ENCODE measurements at places on chromosomes 6 and 20. TPM values are rescaled to one million over a fixed set of nuclear protein-coding genes. Genes with fewer than 3 reads are reported as not detected.

GRCh38 chr20:58909585-58909984 lies 57.1 kb downstream of the GNAS start:
- H3K4me1 ChIP-seq: peaks cover 62% of the 10 kb centered on the region
- H3K27ac ChIP-seq: no peak overlapping the region
- no peak for DNase-seq
- H3K36me3 ChIP-seq: peaks cover 77% of the 10 kb centered on the region

DNA sequence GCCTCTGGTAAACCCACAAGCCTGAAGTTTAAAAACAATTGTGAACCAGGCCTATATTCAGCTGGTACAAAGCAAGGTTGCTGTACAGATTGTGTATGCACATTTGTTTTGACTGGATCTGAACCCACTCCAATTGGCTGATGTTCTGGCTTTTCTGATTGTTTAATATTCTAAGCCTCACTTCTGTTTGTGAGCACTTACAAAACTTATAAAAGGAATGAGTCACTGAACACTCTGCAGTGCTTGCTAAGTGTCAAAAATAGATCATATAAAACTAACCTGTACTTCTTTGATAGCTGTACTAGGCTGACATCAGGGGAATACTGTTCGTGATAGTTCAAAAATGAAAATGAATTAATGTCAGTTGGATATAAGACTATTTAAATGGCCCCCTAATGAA lies 12.1 kb downstream of the COL21A1 start:
- H3K27me3 ChIP-seq: no peaks in the 10 kb centered on the region
- no peaks in the 10 kb centered on the region for H3K36me3 ChIP-seq
- DNase-seq: no peak
- no peaks in the 10 kb centered on the region for H3K4me1 ChIP-seq

The ZSWIM1 gene
- total RNA-seq: 2.7 TPM

The GRM1 gene
- total RNA-seq: not detected

The TJAP1 gene
- 34.7 TPM for total RNA-seq

The OR2J3 gene
- total RNA-seq: not detected
